ENCODE measurements at places on chromosomes 5 and 9.

- DNase-seq, result no peak
Observed at GRCh38 chr5:148408092-148408491, 24.3 kb downstream of the FBXO38 start.

DNA sequence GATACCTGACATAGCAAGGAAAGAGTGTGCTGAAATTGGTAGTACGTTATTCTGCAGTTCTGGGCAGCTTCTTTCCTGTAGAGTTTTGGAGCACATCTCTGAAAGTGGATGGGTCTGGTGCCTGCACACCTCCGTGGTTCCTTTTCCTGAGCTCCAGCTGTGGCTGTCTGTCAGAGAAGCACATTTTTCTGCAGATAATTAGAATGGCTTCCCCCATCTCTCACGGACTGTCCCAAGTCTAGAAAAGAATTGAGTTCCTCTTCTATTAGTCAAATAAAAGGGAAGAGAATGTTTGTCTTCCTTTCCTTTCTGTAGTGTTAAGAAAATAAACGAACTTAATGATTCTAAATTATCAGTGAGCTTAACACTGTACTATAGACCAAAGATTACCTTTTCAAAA lies 55.7 kb downstream of the VCAN start:
- no peak for DNase-seq

- DNase-seq, result no peak
Observed at GRCh38 chr9:133253268-133253667, 21.7 kb downstream of the ABO start.

GRCh38 chr5:77129391-77129990 lies 42.4 kb upstream of the ZBED3 start:
- DNase-seq, result no peak

DNA sequence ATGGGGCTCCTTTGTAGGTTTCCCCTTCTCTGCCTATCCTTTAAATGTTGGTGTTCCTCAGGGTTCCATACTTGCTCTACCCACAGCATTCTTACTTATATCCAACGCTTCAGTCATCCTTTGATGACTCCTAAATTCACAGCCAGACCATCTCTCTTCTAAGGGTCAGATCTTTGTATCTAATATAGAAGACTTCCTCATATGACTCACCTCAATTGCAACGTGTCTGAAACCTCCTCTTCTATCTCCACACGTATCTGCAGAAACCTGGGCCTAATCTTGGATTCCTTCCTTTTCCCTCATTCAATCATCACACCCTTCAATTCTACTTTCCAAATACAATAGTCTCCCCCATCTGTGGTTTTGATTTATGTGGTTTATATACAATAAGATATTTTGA lies 68.3 kb downstream of the HMGCR start:
- no peak for DNase-seq

Data from stimulated activated CD4-positive, alpha-beta T cell treated with anti-CD3 and anti-CD28 coated beads, TNF-alpha, amount 100 ng/mL, for 48 hours (primary cell).